Iris pigment epithelial cell (primary cell): ENCODE measurements at places on chromosomes 16 and 17.

DNA sequence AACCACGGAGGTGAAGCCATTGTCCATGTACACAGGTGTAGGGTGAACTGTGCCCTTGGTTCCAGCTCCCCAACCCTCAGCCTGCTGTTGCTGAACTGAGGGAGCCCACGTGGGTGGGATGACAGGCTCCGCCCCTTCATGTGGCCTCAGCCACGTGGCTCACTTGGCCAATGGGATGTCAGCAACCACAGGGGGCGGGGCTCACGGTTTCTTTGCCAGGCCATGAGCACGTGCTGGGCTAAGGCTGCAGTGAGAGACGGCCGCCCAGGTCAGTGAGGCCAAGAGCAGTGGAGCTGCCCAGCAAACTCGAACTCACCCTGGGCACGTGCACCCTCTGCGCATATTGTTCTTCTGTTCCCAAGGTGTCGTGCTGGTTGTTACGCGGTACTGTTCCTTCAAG lies 282.6 kb downstream of the IRF8 start:
- DNase-seq: no peak

DNA sequence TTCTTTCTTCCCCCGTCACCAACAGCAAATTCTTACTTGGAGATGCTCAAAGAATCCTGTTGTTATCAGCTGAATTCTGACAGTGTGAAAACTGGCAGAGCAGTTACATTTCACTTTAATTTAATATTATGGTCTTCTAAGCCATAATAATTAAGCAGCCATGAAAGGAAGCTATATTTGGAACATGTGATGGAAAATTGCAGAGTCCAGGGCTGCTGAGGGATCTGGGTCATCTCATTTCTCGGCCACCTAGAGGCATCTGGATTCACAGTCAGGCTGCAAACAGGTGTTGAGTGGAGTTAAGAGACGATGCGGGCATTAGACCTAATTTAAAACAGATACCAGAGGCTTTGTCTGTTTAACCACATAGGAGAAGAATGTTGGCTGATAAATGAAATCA lies 38.4 kb downstream of the CHD9NB start:
- no peak for DNase-seq

DNA sequence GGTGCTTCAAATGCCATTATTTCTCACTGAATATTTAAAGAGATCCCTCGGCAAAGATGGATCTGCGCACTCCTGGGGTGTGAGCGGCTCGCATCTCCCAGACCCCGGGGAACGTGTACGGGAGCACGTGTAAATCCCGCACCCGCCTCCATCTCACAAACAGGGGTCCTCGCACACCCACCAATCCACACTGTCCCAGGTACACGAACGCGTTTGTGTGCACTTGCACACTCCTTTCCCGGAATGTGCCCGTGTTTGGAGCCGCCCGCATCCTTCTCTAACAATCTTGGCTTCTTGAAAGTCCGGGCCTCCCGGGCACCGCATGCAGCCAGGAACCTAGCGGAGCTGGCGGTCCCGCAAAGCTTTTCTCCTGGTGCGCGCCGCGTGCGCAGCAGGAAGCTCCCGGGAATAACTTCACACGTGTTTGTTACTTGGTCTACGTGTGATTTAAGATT lies 2.5 kb upstream of the SALL1 start:
- DNase-seq: no peak

DNA sequence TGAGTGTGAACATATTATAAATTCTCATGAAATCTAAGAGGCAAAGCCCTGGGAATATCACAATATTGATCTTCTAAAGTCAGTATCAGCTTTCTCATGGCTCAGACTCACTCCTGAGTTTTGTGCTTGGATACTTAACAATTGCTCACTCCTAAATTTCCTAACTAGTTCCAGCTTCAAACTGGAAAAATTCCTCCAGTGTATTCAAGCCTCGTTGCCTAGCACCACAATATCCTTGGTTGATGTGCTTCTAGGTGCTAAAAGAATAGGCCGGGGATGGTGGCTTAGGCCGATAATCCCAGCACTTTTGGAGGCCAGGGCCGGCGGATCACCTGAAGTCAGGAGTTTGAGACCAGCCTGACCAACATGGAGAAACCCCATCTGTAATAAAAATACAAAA lies 62.5 kb downstream of the XYLT1 start:
- no peak for DNase-seq

GRCh38 chr17:3512505-3513171 lies 36.8 kb downstream of the ASPA start:
- no peak for DNase-seq
